A549 treated with ZK216348 at 1 μM for 4 hours (cell line): ENCODE measurements at places on chromosomes 6 and 20. TPM values are rescaled to one million over a fixed set of nuclear protein-coding genes. Genes with fewer than 3 reads are reported as not detected.

The PLN gene
- not detected in 5 replicates for total RNA-seq

The TSBP1 gene
- total RNA-seq = not detected in 5 replicates

The RIPPLY2 gene
- 0.65 to 0.91 TPM in 2 of 5 replicates, not detected in the others for total RNA-seq

The ADAT2 gene
- total RNA-seq = 2.0 to 5.8 TPM (median 4.1 TPM) in 5 replicates

The TGM3 gene
- total RNA-seq = 0.07 to 0.22 TPM (median 0.08 TPM) in 3 of 5 replicates, not detected in the others

The MCHR2 gene
- not detected in 5 replicates for total RNA-seq

The SYCP2L gene
- 2.4 to 3.9 TPM (median 3.6 TPM) in 5 replicates for total RNA-seq

The POFUT1 gene
- total RNA-seq = 33.3 to 43.8 TPM (median 42.9 TPM) in 5 replicates

The APCDD1L gene
- 0.07 to 0.12 TPM (median 0.09 TPM) in 4 of 5 replicates, not detected in the other for total RNA-seq

The ASXL1 gene
- total RNA-seq = 26.8 to 36.5 TPM (median 33.7 TPM) in 5 replicates

The SIRPD gene
- not detected in 5 replicates for total RNA-seq

The MYLK2 gene
- 0.22 to 1.2 TPM (median 0.55 TPM) in 5 replicates for total RNA-seq

The ACTL10 gene
- not detected in 5 replicates for total RNA-seq

The GFRAL gene
- total RNA-seq = not detected in 5 replicates

The DSE gene
- 11.3 to 16.7 TPM (median 15.1 TPM) in 5 replicates for total RNA-seq

The THBD gene
- total RNA-seq = 49.6 to 85.8 TPM (median 71.5 TPM) in 5 replicates

The KHDC1L gene
- total RNA-seq = 0.32 to 0.36 TPM in 2 of 5 replicates, not detected in the others

The OPN5 gene
- not detected in 5 replicates for total RNA-seq

The PTCHD4 gene
- 0.06 to 0.11 TPM (median 0.09 TPM) in 3 of 5 replicates, not detected in the others for total RNA-seq
